ENCODE measurements at places on chromosomes 5 and 9.

GRCh38 chr9:83313781-83314180, 224.4 kb downstream of the FRMD3 start:
- H3K4me1 ChIP-seq: no peaks in the 10 kb centered on the region
- no peak overlapping the region for H3K4me3 ChIP-seq
- H3K27ac ChIP-seq: no peak overlapping the region
- no peaks in the 10 kb centered on the region for H3K36me3 ChIP-seq
- H3K27me3 ChIP-seq: no peaks in the 10 kb centered on the region
- no peak for DNase-seq

DNA sequence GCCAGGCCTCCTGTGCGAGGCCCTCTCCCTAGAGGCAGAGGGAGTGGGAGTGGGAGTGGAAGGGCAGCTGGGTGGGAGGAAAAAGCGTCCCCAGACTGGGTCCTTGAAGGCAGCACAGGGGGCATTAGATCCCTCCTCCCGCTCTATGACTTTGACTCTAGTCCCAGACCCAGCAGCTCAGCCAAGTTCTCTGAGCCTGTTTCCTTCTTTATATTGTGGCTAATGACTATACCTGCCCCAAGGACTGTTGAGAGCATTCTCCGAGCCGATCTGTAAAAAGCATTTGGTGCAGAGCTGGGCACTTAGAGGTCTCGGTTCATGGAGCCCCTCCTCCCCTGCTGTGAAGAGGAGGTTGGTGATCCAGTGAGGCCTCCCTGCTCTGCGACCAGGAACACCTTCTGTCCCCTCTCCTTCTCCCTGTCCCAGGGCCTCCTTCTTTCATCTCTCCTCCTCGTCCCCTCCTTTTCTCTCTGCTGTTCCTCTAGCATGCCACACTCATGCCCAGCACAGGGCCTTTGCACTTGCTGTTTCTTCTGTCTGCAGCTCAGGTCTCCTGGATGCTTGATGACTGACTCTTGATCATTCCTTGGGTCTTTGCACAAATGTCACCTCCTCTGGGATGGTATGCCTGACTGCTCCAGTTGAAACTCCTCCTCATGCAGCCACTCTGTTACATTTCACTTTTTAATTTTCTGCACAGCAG, 23.4 kb upstream of the PSD2 start:
- no peaks in the 10 kb centered on the region for H3K4me1 ChIP-seq
- DNase-seq: no peak
- H3K27ac ChIP-seq: no peak overlapping the region
- no peaks in the 10 kb centered on the region for H3K36me3 ChIP-seq
- no peaks in the 10 kb centered on the region for H3K27me3 ChIP-seq
- no peak overlapping the region for H3K4me3 ChIP-seq

DNA sequence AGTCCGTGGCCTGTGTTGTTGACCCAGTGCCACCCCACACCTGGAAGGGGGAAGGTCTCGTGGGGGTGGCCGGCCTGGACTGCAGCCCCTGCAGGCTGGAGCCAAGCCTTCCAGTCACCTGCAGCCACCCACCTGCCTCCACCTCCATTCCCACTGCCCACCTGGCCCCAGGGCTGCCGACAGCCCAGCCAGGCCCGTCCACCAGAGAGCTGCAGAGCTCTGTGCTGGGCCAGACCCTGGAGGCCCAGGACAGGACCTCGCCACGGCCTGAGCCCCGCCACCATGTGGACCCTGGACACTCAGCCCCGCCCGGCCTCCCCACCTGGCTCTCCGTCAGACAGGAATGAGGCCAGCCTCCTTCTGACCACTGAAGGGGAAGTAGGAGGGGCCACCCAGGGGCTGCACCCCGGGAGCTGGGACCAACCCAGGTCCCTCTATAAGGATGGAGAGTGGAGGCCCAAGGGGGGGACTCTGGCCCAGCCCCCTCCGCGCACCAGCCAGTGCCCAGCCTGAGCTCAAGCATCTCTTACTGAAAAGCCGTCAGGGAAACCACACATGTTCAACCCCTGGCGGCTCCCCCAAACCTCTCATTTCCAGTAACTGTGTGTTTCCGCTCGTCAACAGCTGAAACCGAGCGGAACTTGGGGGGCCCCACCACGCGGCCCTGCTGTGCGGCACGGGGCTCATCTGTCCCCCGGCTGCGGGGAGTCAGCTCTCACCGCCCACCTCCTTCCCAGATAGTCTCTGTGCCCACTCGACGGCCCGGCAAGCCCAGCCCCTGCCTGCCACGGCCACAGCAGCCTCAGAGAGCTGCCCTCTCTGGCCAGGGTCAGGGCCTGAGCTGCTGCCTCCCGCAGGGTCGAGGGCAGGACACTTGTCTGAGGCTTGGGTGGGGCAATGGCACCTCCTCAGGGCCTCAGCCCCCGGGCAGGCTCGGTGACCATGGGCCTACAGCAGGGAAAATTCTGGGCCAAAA, 12.8 kb downstream of the NOTCH1 start:
- no peaks in the 10 kb centered on the region for H3K4me1 ChIP-seq
- no peak overlapping the region for H3K27ac ChIP-seq
- no peaks in the 10 kb centered on the region for H3K36me3 ChIP-seq
- H3K27me3 ChIP-seq: no peaks in the 10 kb centered on the region
- no peak overlapping the region for H3K4me3 ChIP-seq

- no peak overlapping the region for H3K27ac ChIP-seq
- DNase-seq: no peak
- no peaks in the 10 kb centered on the region for H3K27me3 ChIP-seq
- no peaks in the 10 kb centered on the region for H3K36me3 ChIP-seq
These were observed 512.2 kb upstream of the ZNF462 start for GRCh38 chr9:106350777-106351176.

DNA sequence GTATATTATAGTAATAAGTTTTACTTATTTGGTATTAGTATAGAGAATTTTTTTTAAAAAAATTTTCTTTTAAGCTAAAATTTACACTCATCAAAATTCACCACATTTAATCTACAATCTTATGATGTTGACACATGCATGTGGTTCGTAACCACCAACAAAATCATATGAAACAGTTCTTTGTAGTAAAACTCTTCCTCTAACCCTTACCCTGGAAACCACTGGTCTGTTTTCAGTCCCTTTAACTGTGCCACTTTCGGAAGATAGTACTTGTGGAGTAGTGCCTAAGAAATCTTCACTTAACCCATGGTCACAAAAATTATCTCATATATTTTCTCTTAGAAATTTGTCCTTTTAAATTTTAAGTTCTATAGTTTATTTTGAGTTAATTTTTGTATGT, 1498.8 kb downstream of the MAT2B start:
- no peaks in the 10 kb centered on the region for H3K4me1 ChIP-seq
- no peak for DNase-seq
- H3K27ac ChIP-seq: no peak overlapping the region
- no peaks in the 10 kb centered on the region for H3K27me3 ChIP-seq
- H3K36me3 ChIP-seq: no peaks in the 10 kb centered on the region

GRCh38 chr5:110916381-110917049, 155.0 kb upstream of the TSLP start:
- H3K27ac ChIP-seq: no peak overlapping the region
- DNase-seq: no peak
- no peaks in the 10 kb centered on the region for H3K4me1 ChIP-seq
- H3K4me3 ChIP-seq: no peak overlapping the region
- no peaks in the 10 kb centered on the region for H3K36me3 ChIP-seq

DNA sequence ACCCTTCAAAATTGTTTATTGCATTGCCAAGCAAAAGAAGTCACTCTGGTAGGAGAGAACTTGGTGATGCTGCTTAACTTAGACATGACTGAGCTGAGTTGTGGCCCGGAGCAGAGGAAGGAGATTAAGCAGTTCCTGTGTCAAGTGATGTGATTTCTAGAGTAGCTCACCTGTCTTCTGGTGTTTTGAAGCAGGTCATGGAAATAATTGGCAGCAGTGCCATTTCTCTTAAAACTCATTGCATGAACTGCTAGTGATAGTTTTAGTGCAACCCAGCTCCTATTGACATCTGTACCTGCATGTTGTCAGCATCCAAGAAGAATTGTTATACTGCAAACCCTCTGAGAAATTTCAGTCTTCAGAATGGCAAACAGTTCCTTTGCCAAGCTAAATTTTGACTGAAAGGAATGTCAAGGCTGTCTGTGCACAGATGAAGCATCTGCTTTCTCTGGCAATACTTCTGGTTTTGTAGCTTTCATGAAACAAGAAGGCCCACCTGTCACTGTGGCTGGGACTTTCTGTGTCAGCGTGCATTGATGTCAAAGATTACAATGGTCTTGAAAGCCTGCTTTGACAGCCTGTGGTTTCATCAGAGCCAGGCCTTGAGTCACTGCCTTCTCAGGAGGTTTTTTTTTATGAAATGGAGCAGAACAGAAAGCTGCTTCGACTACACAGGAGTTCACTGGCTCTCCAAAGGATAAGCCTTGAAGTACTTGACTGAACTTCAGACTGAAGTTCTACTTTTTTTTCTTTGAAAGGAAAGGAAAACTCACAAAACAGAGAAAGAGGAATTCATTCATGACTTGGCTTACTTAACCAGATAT, 90.6 kb downstream of the RALGPS1 start:
- DNase-seq: no peak
- no peak overlapping the region for H3K27ac ChIP-seq
- no peaks in the 10 kb centered on the region for H3K36me3 ChIP-seq

DNA sequence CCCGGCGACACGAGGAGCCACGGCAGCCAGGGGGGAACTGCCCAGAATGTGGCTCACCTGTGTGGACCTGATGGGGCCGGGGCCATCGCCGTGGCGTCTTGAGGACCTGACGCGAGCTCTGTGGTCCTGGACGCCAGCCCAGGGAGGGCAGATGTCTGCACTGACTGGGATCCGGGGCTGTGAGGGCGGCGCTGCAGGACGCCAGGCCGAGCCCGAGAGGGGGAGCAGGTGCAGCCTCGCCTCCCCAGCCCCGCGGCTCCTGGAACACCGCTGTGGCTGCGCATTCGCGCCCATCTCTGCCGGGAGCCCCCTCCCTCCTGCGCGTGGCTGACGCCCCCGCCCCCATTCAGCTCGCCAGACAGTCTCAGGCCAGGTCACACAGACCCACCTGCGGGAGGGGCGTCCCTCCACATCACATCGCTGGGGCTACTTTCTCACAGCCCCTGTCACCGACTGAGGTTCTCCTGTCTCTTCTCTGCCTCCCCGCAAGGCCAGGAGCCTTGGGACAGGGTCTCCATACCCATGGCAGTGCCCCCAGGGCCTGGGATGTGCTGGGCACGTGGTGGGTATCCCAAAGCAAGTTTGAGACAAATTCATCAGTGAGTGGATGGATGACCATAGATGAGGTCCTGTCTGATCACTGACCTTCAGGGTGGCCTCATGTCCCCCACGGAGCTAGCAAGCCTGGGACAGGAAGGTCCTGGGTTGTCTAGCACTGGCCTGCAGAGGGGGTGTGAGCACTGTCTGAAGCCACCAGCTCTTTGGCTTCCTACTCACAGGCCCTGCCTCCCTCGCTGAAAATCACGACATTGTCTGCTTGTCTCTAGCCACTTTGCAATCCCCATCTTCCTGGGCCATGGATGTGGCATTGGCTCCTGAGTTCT, 47.3 kb downstream of the RASGEF1C start:
- H3K36me3 ChIP-seq: no peaks in the 10 kb centered on the region
- no peak overlapping the region for H3K4me3 ChIP-seq
- no peak overlapping the region for H3K27ac ChIP-seq
- no peak for DNase-seq

DNA sequence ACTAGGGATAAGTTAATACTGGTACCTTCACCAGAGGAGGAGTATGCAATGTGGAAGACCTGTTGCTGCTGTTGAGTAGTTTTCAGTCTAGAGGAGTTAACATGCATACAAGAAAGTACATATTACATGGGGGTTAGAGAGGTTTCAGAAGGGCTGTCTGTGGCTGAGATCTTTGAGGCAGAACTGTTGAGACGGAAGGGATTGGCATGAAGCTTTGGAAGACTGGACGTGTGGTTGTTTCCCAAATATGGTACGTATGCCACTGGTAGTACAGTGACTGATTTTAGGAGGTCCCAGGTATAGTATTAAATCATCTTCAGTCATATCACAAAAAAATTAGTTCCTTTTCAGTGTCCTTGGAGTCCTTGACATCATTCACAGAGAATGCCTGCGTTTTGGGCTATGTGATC, 17.6 kb downstream of the TNFAIP8 start:
- H3K36me3 ChIP-seq: no peaks in the 10 kb centered on the region
- H3K4me1 ChIP-seq: no peaks in the 10 kb centered on the region
- H3K27me3 ChIP-seq: no peaks in the 10 kb centered on the region
- H3K4me3 ChIP-seq: no peak overlapping the region
- DNase-seq: no peak
- H3K27ac ChIP-seq: no peak overlapping the region

GRCh38 chr5:75964008-75964407, 119.2 kb upstream of the SV2C start:
- H3K36me3 ChIP-seq: no peaks in the 10 kb centered on the region
- H3K27me3 ChIP-seq: no peaks in the 10 kb centered on the region
- no peak for DNase-seq
- no peak overlapping the region for H3K4me3 ChIP-seq
- H3K4me1 ChIP-seq: no peaks in the 10 kb centered on the region

DNA sequence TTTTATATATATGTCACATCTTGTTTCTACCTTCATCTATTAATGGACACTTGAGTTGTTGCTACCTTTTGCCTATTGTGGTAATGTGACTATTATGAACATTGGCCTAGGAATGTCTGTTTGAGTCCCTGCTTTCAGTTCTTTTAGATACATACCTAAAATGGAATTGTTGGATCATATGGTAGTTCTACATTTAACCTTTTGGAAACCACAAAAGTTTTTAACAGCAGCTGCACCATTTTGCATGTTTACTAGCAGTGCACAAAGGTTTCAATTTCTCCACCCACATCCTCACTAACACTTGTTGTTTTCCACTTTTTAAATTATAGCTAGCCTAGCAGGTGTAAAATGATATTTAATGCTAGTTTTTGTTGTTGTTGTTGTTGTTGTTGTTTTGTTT, 88.4 kb downstream of the GALNT10 start:
- no peak overlapping the region for H3K4me3 ChIP-seq
- H3K36me3 ChIP-seq: no peaks in the 10 kb centered on the region
- no peaks in the 10 kb centered on the region for H3K27me3 ChIP-seq
- peaks cover 23% of the 10 kb centered on the region for H3K4me1 ChIP-seq
- no peak overlapping the region for H3K27ac ChIP-seq

DNA sequence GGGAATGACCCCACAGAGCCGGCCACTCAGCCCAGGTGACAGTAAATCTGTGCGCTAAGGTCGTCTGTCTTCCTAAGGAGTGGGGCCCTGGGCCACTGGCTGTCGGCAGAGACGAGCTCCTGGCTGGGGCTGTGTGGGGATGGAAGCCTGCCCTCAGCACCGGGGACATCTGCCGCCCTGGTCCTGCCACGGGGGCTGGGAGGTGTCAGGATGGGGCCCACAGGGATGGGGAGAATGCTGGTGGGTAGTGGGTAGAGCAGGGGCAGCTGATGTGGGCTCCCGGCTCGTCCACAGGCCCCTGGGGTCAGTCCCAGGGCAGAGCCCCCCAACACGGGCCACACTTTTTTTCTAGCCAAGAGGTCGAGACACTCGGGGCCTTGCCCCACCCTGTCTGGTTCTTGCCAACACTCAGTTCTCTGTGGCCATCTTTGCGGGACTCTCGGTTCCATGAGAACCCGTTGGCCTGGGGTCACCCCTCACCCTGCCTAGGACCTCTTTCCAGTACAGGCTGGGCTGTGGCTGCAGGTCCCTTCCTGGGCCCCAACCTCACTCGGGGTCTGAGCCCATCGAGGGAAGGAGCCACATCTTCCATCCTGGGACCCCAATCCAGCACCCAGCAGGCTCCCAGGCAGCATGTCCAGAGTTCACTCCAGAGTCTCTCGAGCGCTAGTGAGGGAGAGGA, 45.0 kb downstream of the DBH start:
- peaks cover 9% of the 10 kb centered on the region for H3K4me1 ChIP-seq
- H3K36me3 ChIP-seq: no peaks in the 10 kb centered on the region
- H3K27me3 ChIP-seq: no peaks in the 10 kb centered on the region
- H3K27ac ChIP-seq: no peak overlapping the region
- no peak for DNase-seq
